ENCODE measurements at places on chromosomes 7 and 10.

GRCh38 chr7:134458341-134458805 lies 527 bp downstream of the AKR1B1 start:
- DNase-seq = peak; percentile 45

DNA sequence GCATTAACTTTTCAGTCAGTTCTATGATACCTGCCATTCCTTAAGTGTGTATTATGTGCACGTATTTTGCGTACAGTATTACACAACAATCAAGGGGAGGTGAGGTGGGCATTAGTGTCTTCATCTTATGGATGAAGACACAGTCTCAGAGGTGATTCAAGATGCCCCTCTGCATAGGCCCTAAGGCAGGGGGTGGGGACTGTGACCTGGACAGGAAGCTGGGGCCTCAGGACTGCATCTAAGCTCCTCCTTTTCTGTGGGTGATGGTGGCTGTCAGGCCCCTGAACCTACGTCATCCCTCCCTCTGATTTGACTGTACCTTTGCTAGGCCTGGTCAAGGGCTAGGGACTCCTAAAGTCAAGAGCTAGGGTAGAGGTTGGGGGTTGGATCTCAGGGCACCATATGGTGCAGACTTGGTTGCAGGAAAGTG lies 38.9 kb downstream of the HK1 start:
- DNase-seq = peak; percentile 94

DNA sequence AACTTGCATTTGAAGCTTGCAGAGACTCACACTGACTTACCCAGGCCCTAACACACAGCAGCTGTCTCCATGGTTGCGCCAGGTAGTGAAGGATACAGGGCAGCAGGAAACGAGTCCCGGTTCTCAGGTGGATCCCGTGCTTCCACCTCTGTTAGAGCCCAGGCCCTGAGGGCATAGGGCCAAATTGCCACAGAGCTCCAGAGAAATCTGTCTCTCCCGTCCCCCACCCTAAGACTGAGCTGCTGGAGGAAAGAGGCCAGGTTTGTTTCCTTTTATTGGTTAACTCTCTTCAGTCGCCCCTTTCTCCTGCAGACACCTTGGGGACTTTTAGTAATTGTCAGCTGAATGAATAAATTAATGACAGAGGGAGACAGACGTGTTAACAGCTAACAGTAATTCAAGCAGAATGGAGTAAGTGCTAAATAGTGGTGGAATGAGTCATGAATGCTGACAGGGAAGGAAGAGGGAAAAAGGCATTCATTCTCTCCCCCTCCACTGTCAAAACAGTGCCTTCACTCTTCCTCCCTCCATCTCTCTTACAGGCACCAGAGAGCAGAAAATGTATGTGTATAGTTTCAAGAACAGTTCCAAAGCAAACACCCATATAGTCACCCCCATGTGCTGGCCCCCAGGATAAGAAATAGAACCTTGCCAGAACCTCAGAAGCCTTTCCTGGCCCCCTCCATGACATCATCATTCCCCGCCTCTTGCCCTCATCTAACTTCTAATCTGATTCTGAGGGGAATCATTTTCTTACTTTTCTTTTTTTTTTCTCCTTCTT lies 16.8 kb upstream of the DLG5 start:
- DNase-seq = no peak

DNA sequence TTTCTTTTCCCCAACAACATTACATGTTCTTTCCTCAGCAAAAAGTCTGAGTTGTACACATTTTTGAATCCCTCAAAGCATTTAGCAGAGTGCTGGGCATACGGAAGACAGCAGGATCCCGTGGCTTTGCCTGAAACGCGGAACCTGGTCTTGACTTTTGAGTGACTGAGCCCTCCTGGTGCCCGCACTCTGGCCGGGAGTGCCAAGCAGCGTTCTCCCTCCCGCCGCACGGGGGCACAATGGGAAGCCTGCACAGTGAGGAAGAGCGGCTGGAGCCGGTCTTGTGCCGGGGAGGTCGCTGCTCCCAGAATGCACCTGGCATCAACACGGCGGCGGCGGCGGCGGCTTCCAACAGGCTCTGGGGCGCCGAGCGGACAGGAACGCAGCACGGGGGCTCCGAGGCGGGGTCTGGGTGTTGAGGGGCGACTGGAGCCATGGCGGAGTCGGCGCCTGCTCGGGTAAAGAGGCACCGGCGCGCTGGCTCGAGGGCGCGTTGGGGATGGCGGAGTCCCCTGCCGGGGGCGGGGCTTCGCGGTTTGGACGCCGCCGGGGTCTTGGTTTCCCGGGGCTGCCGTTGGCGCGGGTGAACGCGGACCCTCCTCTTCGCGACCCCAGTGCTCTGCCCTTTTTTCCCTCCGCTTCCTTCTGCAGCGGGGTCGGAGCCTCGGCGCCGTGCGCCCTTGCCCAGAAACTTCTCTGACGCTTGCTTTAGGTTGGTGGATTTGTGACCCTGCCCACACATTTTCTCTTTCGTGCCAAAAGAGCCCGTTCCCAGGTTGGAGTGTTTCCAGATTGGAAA lies at the start of gene ZNF212:
Gene ZNF212 (plus strand): TSS at position 307 of the 799 bp plus-strand sequence. CDS start 128 bp downstream, at position 435.
- peak; percentile 90 for DNase-seq

All from OCI-M1 (cell line).